ENCODE measurements at places on chromosomes 16 and 17. TPM values are rescaled to one million over a fixed set of nuclear protein-coding genes. Genes with fewer than 3 reads are reported as not detected.

The CD300H gene
- total RNA-seq: not detected

GRCh38 chr17:57284984-57285646 lies 28.8 kb downstream of the MSI2 start:
- H3K27me3 ChIP-seq: no peaks in the 10 kb centered on the region
- H3K4me1 ChIP-seq: no peaks in the 10 kb centered on the region
- H3K4me3 ChIP-seq: no peak overlapping the region
- H3K27ac ChIP-seq: no peak overlapping the region
- H3K36me3 ChIP-seq: peaks cover 34% of the 10 kb centered on the region

DNA sequence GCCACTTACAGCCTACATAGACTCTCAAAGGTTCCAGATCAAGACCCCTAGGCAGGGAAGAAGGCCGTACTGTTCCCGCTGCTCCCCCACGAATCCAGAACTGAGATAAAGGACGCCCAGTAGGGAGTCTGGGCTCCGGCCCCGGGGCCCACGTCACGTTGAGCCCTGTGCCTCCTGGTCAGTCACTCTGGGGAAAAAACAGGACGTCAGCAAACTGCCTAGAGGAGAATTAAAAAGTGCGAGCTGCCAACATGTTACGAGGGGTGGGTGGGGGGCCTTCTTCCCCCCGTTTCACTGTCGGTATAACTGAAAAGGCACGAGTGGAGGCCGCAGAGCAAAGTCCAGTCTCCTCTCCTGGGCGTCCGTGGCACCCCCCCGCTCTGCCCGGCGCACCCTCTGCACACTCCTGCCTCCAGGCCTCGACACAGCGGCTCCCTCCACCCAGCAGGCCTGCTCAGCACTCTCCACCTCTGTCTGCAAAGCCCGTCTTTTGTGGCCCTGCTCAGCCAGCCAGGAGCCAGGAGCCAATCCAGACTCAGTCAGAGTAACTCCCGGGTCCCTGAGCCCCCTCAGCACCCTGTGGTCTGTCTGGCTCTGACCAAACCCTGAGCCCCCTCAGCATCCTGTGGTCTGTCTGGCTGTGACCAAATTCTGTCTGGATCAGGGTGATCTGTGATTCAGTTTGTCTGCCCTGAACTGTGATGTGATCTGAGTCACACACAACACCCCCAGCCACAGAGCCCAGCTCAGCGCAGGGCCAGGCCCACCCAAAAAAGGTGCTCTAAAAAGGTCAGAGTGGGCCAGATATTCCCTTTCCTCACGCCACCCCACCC lies 6.2 kb downstream of the ITGAE start:
- peak overlapping the region; percentile 25 for H3K27ac ChIP-seq
- no peak for DNase-seq
- H3K36me3 ChIP-seq: no peaks in the 10 kb centered on the region
- no peaks in the 10 kb centered on the region for H3K4me1 ChIP-seq
- H3K4me3 ChIP-seq: no peak overlapping the region
- no peaks in the 10 kb centered on the region for H3K27me3 ChIP-seq

The TMEM92 gene
- not detected for total RNA-seq

DNA sequence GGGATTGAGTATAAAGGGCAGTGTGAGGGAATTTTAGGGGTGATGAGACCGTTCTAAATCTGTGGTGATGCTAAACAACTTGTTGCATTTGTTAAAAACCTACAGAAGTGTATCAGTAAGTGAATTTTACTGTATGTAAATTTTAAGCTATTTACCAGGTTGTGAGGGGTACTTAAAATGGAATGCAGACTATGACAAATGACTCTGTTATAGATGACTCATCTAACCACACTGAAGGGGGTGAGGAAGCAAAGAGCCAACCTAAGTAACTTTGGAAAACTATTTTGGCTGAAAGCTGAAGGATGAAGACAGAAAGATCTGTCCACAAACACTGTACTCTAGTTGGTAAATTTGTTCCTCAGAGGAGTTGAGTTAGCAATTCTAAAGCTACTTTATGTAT lies 5.3 kb upstream of the MKS1 start:
- H3K4me1 ChIP-seq: peaks cover 9% of the 10 kb centered on the region
- no peaks in the 10 kb centered on the region for H3K27me3 ChIP-seq
- H3K4me3 ChIP-seq: no peak overlapping the region
- H3K36me3 ChIP-seq: no peaks in the 10 kb centered on the region
- no peak overlapping the region for H3K27ac ChIP-seq

DNA sequence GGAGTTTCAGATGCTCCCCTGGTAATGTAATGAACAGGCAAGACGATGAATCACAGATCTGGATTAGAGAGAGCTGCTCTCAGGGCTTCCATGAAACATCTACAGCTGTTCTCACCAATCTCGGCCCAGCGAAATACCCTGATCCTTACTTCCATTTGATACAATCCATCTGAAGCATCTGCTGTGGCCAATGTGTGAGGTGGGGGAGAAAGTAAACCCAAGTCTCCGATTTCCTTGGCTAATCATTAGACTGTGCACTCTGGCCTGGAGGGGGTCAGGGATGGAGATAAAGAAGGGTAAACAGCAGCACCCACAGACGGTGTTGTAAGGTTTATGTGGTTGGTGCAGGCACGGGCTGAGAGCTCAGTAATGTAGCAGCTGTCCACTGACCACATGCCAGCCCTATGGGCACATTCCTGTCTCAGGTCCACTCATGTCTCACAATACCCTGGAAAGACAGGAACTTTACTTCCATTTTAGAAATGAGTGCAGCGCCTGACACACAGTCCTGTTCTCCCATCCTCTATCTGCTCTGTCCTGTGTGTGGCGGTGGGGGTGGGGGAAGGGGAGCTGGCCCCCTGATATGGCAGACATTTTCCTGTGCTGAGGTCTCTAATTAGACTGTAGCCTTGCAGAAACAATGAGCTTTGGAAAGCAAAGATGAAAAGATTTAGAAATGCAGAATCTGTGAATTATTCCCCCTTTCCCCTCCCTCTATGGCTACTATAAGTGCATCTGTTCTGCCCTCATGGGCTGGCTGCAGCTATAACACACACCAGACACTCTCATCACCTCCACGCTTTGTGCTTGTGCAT lies 48.3 kb upstream of the ERN1 start:
- DNase-seq: no peak
- no peak overlapping the region for H3K4me3 ChIP-seq
- H3K36me3 ChIP-seq: no peaks in the 10 kb centered on the region
- H3K27me3 ChIP-seq: no peaks in the 10 kb centered on the region
- peaks cover 9% of the 10 kb centered on the region for H3K4me1 ChIP-seq

DNA sequence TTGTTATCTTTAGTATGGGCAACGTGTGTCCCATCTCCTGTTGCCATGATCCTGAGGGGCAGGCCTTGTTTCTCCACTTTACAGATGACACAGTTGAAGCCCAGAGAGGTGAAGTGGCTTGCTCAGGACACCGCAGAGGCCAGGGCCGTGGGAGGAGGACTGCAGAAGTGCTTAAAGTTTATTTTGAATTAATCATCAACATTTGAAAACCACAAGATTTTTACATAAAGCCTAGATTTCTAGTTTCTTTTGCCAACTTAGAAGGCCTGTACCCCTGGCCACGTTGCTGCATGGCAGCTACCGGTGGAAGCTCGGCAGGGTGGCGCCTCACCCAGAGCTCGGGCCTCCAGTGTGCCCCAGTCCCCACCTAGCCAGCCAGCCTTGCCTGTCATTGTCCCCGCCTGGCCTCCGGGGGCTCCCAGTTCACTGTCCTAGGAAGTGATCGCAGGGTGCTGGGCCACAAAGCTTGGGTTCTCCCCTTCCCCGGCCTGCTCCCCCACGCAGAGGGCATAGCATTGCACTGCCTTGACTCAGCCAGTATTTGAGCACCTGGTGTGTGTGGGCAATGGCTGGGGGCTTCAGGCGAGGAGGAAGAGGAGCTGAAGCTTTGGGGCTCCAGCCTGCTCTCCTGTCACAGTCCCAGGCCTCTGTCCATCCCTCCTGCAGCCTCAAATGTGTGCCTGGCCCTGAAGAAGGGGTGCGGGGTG lies 14.8 kb upstream of the ADCY7 start:
- H3K27me3 ChIP-seq: no peaks in the 10 kb centered on the region
- no peak for DNase-seq
- no peak overlapping the region for H3K4me3 ChIP-seq
- no peak overlapping the region for H3K27ac ChIP-seq
- H3K36me3 ChIP-seq: no peaks in the 10 kb centered on the region

GRCh38 chr16:66155933-66156332 lies 210.6 kb upstream of the CDH5 start:
- no peaks in the 10 kb centered on the region for H3K27me3 ChIP-seq
- no peak overlapping the region for H3K4me3 ChIP-seq

GRCh38 chr16:24344784-24345183 lies 88.6 kb downstream of the CACNG3 start:
- no peaks in the 10 kb centered on the region for H3K36me3 ChIP-seq
- no peaks in the 10 kb centered on the region for H3K27me3 ChIP-seq
- no peak overlapping the region for H3K4me3 ChIP-seq

The CHST4 gene
- not detected for total RNA-seq

All from esophagus squamous epithelium (tissue), 5 donors.